Sigmoid colon (tissue), 7 donors: ENCODE measurements at places on chromosomes 5 and 9. TPM values are rescaled to one million over a fixed set of nuclear protein-coding genes. Genes with fewer than 3 reads are reported as not detected.

GRCh38 chr5:129496421-129496820 is 36.3 kb downstream of the ADAMTS19 start:
- H3K27me3 ChIP-seq, result no peaks in the 10 kb centered on the region
- no peak overlapping the region for H3K27ac ChIP-seq
- H3K36me3 ChIP-seq, result no peaks in the 10 kb centered on the region
- no peaks in the 10 kb centered on the region for H3K4me1 ChIP-seq

DNA sequence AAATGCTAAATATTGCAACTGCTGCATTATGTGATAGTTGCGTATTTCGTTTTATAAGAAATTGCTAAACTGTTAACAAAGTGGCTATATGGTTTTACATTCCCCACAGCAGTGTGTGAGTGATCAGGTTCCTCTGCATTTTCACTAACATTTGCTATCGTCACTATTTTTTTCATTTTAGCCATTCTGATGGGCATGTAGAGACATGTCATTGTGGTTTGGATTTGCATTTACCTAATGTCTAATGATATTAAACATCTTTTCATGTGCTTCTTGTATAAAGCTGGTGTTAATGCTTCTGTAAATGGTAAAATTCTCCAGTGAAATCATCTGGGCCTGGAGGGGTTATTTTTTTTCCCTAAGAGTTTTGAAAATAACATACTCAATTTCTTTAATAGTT is 61.6 kb downstream of the ERCC6L2 start:
- H3K36me3 ChIP-seq, result peaks cover 15% of the 10 kb centered on the region
- H3K4me1 ChIP-seq, result no peaks in the 10 kb centered on the region
- no peaks in the 10 kb centered on the region for H3K27me3 ChIP-seq
- no peak overlapping the region for H3K27ac ChIP-seq
- DNase-seq, result no peak

DNA sequence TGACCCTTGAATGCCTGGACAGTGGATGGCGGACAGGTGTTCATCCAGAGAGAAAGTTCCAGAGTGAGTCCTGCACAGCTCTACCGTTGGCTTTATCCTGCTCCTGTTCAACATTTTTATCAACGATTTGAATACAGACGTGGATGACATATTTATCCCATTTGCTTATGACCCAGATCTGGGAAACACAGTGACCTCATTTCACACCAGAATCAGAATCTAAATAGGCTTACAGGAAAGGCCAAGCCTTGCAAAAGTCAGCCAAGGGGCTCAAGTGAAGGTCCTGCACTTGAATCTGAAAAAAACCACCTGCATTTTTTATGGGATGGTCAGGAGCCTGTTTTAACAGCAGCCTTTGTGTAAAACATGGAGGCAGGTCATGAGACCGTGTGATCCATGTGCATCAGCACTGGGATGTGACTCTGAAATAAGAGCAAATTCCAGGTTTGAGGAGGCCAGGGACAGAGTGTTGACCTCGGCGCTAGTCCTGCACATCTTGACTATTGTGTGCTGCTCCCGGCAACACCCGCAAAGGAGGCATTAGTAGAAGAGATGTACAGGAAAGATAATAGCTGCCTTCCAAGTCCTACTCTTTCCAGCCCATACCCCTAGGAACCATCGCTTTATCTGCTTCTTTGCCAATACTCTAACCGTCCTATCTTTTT is 18.5 kb downstream of the PDZD2 start:
- no peaks in the 10 kb centered on the region for H3K36me3 ChIP-seq
- no peaks in the 10 kb centered on the region for H3K4me1 ChIP-seq
- no peak for DNase-seq
- no peaks in the 10 kb centered on the region for H3K27me3 ChIP-seq

DNA sequence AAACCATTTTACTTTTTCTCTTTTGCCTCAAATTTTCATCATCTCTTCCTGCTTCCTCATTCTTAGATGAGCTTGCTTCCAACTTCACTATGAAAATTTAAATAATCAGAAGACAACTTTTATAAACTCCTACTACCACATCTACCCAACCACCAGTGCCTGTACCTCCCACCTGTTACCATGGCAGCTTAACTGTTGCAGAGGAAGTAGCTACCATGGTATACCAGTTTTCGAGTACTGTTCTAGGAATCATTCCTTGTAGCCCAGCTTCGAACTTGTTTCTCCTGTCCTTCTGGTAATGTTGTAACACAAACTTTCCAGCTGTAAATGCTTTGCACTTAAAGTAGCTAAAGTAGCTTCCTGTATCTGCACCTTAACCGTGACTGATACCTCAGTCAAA is 266.8 kb upstream of the NREP start:
- H3K4me1 ChIP-seq, result no peaks in the 10 kb centered on the region
- H3K27ac ChIP-seq, result no peak overlapping the region
- no peak overlapping the region for H3K4me3 ChIP-seq
- no peaks in the 10 kb centered on the region for H3K36me3 ChIP-seq
- no peaks in the 10 kb centered on the region for H3K27me3 ChIP-seq
- DNase-seq, result no peak

GRCh38 chr5:83608122-83608521 is 112.5 kb downstream of the HAPLN1 start:
- H3K4me3 ChIP-seq, result no peak overlapping the region
- no peaks in the 10 kb centered on the region for H3K27me3 ChIP-seq
- H3K27ac ChIP-seq, result no peak overlapping the region

DNA sequence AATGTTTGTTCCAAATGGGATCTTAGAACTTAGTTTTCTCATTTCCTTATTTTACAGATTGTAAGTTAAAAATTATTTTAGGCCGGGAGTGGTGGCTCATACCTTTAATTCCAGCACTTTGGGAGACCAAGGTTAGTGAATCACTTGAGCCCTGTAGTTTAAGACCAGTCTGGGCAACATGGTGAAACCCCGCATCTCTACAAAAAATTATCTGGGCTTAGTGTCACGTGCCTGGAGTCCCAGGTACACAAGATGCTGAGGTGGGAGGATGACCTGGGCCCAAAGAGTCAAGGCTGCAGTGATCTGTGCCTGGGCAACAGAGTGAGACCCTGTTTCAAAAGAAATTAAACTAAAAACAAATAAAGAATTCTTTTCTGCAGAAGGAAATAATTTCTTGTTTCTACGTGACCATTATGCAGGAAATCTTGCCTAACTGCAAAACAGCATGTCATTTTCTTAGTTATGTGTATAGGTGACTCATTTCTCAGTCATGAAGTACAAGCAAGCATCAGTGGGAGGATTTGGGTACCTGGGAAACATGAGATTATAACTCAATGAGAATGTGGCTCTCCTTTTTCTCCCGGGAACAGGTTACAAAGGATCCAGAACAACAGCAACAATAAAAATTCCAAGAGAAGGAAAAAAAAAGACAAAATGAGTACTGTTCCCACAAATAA is 375.1 kb upstream of the ST8SIA4 start:
- no peaks in the 10 kb centered on the region for H3K36me3 ChIP-seq
- no peak overlapping the region for H3K4me3 ChIP-seq
- no peak overlapping the region for H3K27ac ChIP-seq
- no peaks in the 10 kb centered on the region for H3K4me1 ChIP-seq
- no peak for DNase-seq

DNA sequence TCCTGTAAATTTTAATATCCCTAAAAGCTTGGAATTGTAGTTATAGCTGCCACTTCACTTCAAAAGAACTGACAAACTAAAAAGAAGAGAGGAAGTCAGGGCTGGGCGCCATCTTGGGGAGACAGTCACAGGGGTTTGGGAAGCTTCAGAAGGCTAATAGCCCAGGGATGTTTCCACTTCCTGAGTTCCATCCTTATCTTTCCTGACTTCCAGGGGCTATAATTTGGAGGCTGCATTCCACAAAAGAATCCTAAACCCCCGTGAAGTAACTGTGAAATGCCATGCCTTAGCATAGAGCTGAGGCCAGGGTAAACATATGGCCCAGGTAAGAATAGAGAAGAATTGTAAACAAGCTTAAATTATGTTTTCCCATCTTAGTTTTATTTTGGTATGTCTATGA is 75.4 kb upstream of the LPAR1 start:
- no peak overlapping the region for H3K27ac ChIP-seq
- no peak overlapping the region for H3K4me3 ChIP-seq
- DNase-seq, result no peak
- H3K4me1 ChIP-seq, result no peaks in the 10 kb centered on the region
- no peaks in the 10 kb centered on the region for H3K36me3 ChIP-seq
- H3K27me3 ChIP-seq, result no peaks in the 10 kb centered on the region

- H3K27ac ChIP-seq, result no peak overlapping the region
- peaks cover 32% of the 10 kb centered on the region for H3K4me1 ChIP-seq
- no peaks in the 10 kb centered on the region for H3K36me3 ChIP-seq
- H3K4me3 ChIP-seq, result no peak overlapping the region
- H3K27me3 ChIP-seq, result peaks cover 57% of the 10 kb centered on the region
These were observed 6.1 kb upstream of the OTP start for GRCh38 chr5:77644371-77645157.

DNA sequence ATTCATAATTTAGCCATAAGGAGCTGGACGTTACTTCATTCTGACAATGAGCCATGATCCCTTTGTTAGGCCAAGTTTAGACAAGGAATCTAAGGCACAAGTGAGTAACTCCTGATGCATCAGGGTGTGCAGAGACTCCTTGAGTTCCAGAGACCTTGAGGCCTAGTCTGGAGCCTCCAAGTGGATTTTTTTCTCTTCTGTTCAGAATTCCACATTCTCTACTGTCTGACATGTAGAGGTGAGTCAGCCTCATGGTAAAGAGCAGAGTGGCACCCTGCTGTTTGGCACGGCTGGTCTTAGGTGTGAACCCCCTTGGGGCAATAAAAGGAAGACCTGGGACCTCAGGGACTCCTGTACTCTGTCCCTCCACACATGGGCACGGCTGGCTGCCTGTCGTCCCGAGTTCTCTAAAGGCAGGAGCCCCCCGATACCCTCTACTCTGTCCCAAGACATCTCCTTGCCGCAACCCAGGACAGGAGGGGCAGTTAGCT is 22.0 kb upstream of the TGFBI start:
- H3K36me3 ChIP-seq, result no peaks in the 10 kb centered on the region
- peak overlapping the region; percentile 54 for H3K27ac ChIP-seq
- no peaks in the 10 kb centered on the region for H3K27me3 ChIP-seq
- no peaks in the 10 kb centered on the region for H3K4me1 ChIP-seq
- no peak overlapping the region for H3K4me3 ChIP-seq

- no peaks in the 10 kb centered on the region for H3K36me3 ChIP-seq
- no peak overlapping the region for H3K27ac ChIP-seq
- H3K4me3 ChIP-seq, result no peak overlapping the region
- H3K4me1 ChIP-seq, result no peaks in the 10 kb centered on the region
- no peak for DNase-seq
These were observed 77.4 kb upstream of the ADAMTS16 start for GRCh38 chr5:5062525-5063302.

Gene BAAT
- total RNA-seq, result not detected

DNA sequence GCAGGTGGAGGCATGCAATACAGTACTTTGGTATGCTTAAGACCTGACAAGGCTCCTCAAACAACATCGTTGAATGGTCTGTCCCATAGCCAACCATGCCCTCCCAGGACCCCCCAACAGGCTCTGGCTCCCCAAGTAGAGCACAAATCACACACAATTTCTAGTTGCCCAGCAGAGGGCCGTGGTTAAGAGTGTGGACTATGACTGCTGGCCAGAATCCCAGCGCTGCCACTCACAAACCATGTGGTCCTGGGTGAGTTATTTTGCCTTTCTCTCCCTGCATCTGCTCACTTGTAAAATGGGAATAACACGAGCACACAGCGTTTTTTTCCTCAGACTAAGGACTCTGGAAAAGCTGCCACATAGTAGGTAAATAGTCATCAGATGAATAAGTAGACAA is 6.5 kb downstream of the CKMT2 start:
- H3K36me3 ChIP-seq, result no peaks in the 10 kb centered on the region
- no peaks in the 10 kb centered on the region for H3K4me1 ChIP-seq
- H3K27me3 ChIP-seq, result no peaks in the 10 kb centered on the region
- no peak for DNase-seq
- H3K4me3 ChIP-seq, result no peak overlapping the region

DNA sequence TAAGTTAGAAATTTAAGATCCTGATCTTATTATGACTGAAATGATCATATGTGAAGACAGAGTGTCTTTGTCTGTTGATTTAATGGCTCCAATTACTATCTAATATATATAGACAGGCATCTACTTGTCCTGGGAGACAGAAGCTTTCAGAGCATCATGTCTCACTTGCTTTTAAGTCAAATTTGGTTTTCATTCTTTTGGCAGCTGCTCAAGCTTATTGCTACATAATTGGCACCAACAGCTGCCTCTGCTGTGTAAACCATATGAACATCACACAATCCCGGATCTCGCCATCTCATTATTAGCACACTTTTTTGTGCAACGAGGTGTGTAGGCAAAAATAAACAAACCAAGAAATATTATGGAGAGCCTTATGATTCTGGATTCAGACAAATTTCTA is 1717.9 kb downstream of the EFNA5 start:
- no peaks in the 10 kb centered on the region for H3K27me3 ChIP-seq
- H3K4me1 ChIP-seq, result no peaks in the 10 kb centered on the region
- no peak overlapping the region for H3K4me3 ChIP-seq
- H3K36me3 ChIP-seq, result no peaks in the 10 kb centered on the region

GRCh38 chr9:1050125-1050895 is at the start of gene DMRT2:
DMRT2 (plus strand) TSS chr9:1050357; CDS start chr9:1051614, 1,257 bp downstream.
- H3K4me3 ChIP-seq, result no peak within 1 kb of the TSS
- DNase-seq, result peak; percentile 89
- H3K27me3 ChIP-seq, result peaks cover 71% of the 10 kb centered on the region
- H3K36me3 ChIP-seq, result no peaks in the 10 kb centered on the region

Gene TMEM232
- 4.4 TPM for total RNA-seq

DNA sequence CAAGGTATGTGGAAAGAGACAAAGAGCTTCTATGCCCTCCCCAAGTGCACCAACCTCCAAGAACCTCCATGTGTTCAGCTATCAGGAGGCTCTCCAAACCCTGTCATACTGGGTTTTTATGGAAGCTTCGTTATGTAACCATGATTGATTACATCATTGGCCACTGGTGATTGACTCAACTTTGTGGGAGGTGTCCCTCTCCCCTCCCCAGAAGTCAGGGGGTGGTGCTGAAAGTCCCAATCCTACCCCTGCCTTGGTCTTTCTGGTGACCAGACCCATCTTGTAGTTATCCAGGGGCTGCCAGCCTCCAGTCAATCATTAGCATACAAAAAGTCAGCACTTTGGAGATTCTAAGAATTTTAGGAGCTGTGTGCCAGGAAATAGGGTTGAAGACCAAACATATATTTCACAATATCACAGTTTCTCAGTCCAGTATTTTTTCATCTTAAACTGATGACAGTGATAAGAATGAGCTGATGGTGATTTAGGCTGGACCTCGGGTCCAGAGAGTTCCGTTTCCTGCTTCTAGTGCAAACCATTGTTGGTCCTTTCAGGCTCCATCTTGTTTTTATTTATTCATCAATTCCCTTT is 27.3 kb upstream of the FANCC start:
- no peaks in the 10 kb centered on the region for H3K36me3 ChIP-seq
- no peaks in the 10 kb centered on the region for H3K4me1 ChIP-seq
- no peak overlapping the region for H3K4me3 ChIP-seq
- no peak for DNase-seq

GRCh38 chr5:8908055-8908683 is 637.7 kb downstream of the SEMA5A start:
- H3K27me3 ChIP-seq, result no peaks in the 10 kb centered on the region
- H3K4me3 ChIP-seq, result no peak overlapping the region
- no peaks in the 10 kb centered on the region for H3K36me3 ChIP-seq
- H3K4me1 ChIP-seq, result no peaks in the 10 kb centered on the region
- no peak overlapping the region for H3K27ac ChIP-seq
- DNase-seq, result no peak

Gene C5orf52
- not detected for total RNA-seq

Gene PDE8B
- 11.3 TPM for total RNA-seq

GRCh38 chr5:121526908-121527307 is 324.8 kb upstream of the FTMT start:
- H3K36me3 ChIP-seq, result no peaks in the 10 kb centered on the region
- no peaks in the 10 kb centered on the region for H3K4me1 ChIP-seq
- H3K27ac ChIP-seq, result no peak overlapping the region
- H3K4me3 ChIP-seq, result no peak overlapping the region
- no peaks in the 10 kb centered on the region for H3K27me3 ChIP-seq

GRCh38 chr5:95741458-95741857 is 10.3 kb downstream of the RHOBTB3 start:
- H3K4me3 ChIP-seq, result no peak overlapping the region
- no peaks in the 10 kb centered on the region for H3K27me3 ChIP-seq
- no peak overlapping the region for H3K27ac ChIP-seq
- no peaks in the 10 kb centered on the region for H3K36me3 ChIP-seq

Gene C7
- total RNA-seq, result 799 TPM
